HCT116 (cell line): ENCODE measurements at places on chromosomes 7 and 10. TPM values are rescaled to one million over a fixed set of nuclear protein-coding genes. Genes with fewer than 3 reads are reported as not detected.

- no peak for DNase-seq
These were observed 106.3 kb downstream of the TMEM26 start for GRCh38 chr10:61346796-61347413.

- DNase-seq = no peak
These were observed 1.6 kb downstream of the BICC1 start for GRCh38 chr10:58514111-58514770.

The EDRF1 gene
- total RNA-seq = 49.2 TPM

The PPP2R2D gene
- 18.1 TPM for total RNA-seq

The CTNNA3 gene
- 0.32 TPM for total RNA-seq

GRCh38 chr7:119999738-120000475 is 273.1 kb upstream of the KCND2 start:
- DNase-seq = no peak

GRCh38 chr10:50613150-50613549 is 10.6 kb downstream of the SGMS1 start:
- no peak for DNase-seq

The PKD2L1 gene
- 0.17 TPM for total RNA-seq

DNA sequence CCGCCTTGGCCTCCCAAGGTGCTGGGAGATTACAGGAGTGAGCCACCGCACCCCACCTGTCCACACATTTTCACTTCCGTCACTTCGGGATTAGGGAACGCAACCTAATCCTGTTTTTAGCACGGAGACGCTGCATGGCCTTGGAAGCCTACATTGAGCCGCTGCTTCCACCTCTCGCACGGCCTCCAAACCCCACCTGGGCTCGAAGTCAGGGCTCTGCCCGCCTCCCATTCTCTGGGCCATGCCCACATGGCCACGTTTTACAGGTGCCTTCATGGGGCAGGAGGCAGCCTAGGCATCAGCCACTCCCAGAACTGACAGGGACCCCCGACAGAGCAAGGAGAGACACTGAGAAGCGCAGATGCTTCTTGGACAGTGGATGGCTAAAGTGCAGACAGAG is 100.6 kb downstream of the OAT start:
- DNase-seq = no peak
